ENCODE measurements at places on chromosomes 6 and 20. TPM values are rescaled to one million over a fixed set of nuclear protein-coding genes. Genes with fewer than 3 reads are reported as not detected.

The C20orf173 gene
- total RNA-seq: not detected

The MACROD2 gene
- 0.14 TPM for total RNA-seq

The HLA-A gene
- 1,111 TPM for total RNA-seq

The MUC21 gene
- total RNA-seq: not detected

The SCUBE3 gene
- total RNA-seq: not detected

The TTK gene
- total RNA-seq: 36.0 TPM

The PRL gene
- total RNA-seq: not detected

- DNase-seq: no peak
These were observed 329.8 kb downstream of the KIF16B start for GRCh38 chr20:16243470-16243869.

- no peak for DNase-seq
These were observed 76.7 kb downstream of the CEP162 start for GRCh38 chr6:84150705-84151104.

DNA sequence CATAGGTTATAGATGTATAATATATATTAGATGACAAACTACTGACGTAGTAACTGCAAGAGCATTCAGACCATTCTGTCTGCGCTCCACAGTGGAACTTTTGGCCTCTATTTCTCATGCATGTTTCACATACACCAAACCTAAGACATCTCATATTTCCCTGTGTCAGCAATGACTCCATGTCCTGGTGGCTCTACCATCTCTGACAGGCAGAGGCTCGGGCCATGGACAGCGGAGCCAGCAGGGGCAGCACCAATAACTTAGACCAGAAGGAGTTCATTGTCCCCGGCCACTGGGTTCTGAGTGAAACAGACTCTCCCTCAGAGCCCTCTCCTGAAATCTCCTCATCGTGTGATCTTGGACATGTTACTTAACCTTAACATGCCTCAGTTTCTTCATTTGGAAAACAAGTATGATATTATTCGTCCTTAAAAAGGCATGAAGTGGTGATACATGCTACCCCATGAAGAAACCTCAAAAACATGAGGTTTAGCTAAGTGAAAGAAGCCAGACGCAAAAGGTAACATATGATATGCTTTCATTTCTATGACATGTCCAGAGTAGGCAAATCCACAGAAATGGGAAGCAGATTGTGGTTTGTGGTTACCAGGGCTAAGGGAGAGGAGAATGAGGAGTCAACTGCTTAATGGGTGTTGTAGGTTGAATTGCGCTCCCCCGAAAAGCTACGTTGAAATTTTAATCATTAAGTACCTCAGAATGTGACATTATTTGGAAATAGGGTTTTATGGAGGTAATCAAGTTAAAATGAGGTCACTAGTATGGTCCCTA is 564.0 kb upstream of the JARID2 start:
- no peak for DNase-seq

GRCh38 chr6:44229376-44230033 is 6.1 kb downstream of the SLC29A1 start:
- no peak for DNase-seq

DNA sequence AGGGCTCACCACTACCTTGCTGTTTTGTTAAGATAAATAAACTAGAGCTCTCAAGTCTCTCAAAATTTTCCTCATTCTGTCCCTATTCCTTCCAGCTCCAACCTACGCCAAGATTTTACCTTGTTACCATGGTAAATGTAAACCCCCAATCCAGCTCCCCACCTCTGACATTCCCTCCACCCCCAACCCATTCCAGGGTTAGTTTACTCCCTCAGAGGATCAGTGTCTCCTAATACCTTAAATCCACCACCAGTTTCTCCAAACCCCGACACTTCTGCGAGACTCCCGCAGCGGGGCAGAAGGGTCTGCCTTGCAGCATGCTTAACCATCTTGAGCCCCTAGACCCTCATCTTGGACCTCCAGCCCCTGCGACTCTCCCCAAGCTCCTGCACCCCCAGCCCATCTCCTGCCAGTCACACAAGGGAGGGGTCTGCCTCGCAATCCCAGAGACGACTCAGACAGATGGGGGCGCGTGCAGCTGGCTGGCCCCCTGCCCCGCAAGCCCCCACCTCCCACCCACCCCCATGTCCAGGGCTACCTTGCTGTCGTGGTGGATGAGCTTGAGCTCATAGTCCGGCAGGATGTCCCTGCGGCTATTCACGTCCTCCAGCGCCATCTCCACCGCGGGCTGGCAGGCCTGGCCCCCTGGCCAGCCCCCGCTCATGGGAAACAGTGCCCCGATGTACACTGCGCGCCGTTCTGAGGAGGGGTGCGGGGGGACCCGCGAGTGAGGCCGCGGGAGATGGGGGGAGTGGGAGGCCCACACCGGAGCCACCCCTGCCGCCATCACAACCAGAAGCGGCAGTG is 5.8 kb downstream of the GABBR1 start:
- no peak for DNase-seq

- no peak for DNase-seq
These were observed 45.4 kb downstream of the CDS2 start for GRCh38 chr20:5172167-5172601.

All from activated naive CD8-positive, alpha-beta T cell treated with anti-CD3 and anti-CD28 coated beads for 36 hours (primary cell).